ENCODE measurements at places on chromosomes 6 and 20.

DNA sequence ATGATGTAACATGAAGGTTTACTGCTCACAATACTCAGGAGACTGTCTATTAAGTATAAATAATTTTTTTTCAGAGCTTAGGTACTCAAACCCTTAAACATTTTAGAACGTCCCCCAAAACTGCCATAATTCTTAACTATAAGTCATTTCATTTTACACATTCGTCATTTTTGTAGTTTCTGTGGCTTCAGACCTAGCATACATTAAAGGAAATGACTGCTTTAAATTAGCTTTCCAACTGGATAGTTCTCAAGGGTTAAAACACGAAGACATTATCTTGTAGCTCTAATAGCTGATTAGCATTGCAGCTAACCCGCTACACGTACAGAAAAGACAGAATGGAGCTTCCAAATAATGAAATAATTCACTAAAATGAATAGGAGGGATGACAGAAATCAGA, 24.9 kb upstream of the PLN start:
- DNase-seq, result no peak

DNA sequence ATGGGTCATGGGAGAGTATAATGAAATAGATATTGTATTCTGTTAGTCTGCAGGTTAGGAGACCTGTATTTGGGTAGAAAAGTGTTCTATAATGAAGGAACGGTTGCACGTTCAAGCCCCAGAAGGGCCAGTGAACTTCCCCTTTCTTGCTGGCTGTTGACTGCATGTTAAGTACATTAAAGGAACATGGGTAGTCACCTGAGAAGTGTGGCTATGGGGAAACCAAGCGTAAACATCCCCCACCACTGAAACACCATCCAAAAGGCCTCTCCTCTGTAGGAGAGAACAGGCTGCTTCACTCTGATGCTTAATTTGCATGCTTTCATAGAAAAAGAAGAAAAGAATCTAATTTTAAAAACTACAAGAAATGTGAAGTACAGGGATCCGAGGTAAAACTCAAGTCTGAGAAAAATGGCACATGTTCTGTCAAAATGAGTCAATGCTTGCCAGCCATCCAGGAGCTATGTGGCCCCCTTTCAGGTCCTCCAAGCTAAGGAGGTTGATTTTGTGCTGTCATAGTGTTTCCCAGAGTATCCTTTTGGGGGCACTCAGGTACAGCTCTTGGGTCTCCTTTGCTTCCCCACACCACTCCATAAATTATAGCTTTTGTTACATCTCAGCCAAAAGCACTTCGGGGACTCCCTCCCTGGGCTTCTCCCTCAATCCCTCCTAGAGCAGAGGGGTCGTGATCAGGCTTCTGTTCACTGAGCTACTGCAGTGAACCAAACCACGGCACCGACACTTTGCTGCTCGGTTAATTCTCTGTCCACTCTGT, 283.7 kb upstream of the AGPAT4 start:
- DNase-seq, result no peak

GRCh38 chr20:58141971-58142842, 86.2 kb downstream of the ANKRD60 start:
- no peak for DNase-seq

- no peak for DNase-seq
These were observed 28.7 kb downstream of the PTPRK start for GRCh38 chr6:128491610-128492206.

DNA sequence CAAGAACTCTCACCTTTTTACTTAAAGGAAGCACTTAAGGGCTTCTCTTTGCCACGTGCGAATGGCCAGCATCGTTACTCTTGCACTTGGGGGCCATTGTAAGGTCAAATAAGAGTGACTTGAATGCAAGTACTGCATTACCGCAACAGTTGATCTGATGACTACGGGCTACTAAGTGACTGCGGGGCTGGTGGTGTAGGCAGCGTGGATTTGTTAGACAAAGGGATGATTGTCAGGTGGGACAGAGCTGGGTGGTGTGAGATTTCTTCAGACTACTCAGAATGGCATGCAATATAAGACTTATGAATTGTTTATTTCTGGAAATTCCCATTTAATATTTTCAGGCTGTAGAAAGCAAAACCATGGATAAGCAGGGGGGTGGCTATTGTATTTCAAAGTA, 199.7 kb upstream of the UST start:
- DNase-seq, result no peak

- DNase-seq, result no peak
These were observed 146.0 kb downstream of the CEBPB start for GRCh38 chr20:50336661-50337060.
